AML-193 (cell line): ENCODE measurements at places on chromosomes 6 and 20.
A peak's percentile ranks its signal among the peaks of the same experiment; 100 is the strongest.

GRCh38 chr6:43801495-43802181, 31.6 kb downstream of the VEGFA start:
- no peak for DNase-seq

- no peak for DNase-seq
Observed at GRCh38 chr6:44933108-44933507, 395.0 kb upstream of the RUNX2 start.

- DNase-seq, result peak; percentile 2
Observed at GRCh38 chr20:15930311-15931305, 642.6 kb downstream of the KIF16B start.

DNA sequence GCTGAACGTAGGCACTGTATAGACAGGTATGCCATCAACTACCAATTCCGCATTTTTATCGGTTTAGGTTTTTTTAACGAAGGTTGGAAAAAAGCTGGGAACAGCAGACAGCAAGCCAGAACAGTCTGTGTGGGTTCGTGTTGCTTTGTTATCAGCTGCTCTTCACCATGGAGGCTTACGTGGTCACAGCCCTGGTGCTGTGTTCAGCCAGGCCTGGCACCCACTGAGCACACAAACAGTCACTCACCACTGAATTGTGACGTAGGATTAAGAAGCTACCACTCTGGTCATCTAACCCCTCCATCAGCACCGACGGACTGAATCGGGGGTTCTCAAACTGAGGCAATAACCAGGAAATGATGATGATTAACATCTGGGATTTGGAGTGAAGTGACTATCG, 13.2 kb downstream of the FAM210B start:
- DNase-seq, result no peak

DNA sequence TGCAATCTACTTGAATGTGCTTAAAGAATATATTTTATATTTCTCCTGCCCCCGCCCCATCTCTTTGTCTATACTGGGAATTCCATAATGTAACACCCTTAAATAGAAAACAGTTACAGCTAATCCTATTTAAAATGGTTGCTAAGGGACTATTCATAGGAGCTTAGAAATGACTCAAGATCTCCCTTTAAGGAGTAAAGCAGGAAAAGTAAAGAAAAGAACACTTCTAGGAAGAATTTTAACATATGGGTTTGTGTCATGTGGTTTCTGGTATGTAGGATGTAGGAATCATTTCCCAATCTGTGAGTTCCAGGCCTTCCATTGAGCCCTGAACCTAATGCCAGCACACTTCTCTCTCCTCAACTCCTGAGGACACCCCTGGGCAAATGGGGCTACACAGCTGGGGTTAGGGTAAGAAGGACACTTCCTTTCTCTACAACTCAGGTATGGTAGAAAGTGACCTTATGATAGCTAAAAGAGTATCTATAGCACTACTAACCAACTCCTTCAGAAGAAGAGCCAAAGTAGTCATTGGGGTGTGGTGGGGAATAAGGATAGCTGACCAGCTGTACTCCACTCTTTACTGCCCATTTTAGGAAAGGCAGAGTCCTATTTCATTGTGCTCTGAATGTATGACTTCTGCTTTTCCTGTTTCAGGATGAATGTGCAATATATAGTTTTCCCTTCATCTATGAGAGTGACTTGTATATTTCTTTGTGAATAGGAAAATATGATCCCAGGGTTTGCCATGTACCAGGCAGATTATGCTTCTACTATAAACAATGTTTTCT, 27.3 kb downstream of the RIMS1 start:
- no peak for DNase-seq

- no peak for DNase-seq
Observed at GRCh38 chr20:29079769-29080690, 2177.4 kb upstream of the DEFB115 start.

DNA sequence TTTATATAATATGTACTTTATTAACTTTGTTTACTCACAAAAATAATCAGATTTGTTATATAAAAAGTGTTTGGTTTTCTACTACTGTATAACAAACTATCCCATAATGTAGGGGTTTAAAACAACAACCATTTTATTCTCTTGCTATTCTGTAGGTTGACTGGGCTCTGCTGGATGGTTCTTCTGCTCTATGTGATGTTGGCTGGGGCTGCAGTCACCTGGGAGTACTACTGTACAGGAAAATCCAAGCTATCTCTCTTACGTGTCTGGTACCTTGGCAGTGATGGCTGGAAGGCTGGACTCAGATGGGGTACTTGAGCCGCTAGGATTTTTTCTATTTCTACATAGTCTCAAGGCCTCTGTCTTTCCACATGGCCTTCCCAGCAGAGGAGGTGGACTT, 44.0 kb upstream of the UBR2 start:
- DNase-seq, result no peak
